NCI-H1436 treated with DMSO at 0.1 percent for 48 hours (cell line): ENCODE measurements at places on chromosomes 11 and 22.

- DNase-seq, result no peak
Observed at GRCh38 chr22:47210686-47211085, 448.2 kb downstream of the TBC1D22A start.

GRCh38 chr22:26447584-26448329 lies 18.7 kb downstream of the ASPHD2 start:
- DNase-seq, result no peak

DNA sequence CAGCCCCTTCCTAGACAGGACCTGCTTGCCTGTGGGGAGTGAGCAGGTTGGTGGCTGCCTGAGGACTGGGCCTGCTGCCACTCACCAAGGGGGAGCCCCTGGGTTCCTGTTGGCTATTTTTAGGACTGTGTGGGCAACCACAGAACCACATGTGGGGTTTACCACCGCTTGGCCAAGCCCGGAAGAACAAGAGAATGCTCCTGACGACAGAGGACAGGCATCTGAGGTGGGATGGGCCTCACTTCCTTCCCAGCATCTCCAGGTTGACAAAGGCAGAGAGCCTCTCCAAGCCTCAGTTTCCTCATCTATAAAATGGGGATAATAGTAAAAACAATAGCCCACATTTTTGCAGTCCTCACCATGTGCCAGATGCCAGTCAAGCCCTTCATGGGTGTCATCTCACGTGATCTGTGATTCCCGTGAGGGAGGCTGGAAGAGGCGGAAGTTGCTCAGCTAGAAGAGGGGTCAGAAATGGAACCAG lies 43.6 kb downstream of the LRRC32 start:
- DNase-seq, result no peak

DNA sequence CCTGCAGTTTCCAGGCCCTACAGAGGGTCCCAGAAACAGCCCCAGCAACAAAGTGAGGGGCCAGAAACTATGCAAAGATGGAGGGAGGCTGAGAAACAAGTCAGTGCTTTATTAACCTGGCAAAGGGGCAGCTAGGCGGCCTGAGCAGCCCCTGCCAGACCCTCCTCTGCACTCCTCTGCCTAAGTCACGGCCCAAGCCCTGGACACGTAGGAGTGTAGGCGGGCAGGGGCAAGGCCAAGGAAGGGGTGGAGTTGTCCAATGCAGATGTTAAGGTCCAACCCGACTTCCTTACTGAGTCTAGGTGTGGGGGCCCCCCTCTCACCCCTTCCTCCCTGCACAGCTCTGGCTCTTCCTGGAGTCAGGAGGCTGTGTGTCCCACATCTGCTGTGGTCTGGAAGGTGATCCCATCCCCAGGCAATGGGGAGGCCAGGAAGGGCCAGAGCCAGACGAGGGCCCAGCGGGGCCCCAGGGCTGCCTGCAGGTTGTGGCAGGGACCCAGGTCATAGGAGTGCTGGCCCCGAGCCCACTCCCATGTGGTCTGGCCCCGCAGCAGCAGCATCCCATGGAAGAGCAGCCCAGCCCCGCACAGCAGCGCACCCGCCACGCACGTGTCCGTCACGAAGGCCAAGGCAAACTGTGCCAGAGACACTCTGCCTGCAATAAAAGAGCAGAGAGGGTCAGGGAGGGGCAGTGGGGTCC lies 6.5 kb downstream of the ZDHHC24 start:
- no peak for DNase-seq

- DNase-seq, result no peak
Observed at GRCh38 chr22:49040754-49041467, 786.8 kb downstream of the BRD1 start.

DNA sequence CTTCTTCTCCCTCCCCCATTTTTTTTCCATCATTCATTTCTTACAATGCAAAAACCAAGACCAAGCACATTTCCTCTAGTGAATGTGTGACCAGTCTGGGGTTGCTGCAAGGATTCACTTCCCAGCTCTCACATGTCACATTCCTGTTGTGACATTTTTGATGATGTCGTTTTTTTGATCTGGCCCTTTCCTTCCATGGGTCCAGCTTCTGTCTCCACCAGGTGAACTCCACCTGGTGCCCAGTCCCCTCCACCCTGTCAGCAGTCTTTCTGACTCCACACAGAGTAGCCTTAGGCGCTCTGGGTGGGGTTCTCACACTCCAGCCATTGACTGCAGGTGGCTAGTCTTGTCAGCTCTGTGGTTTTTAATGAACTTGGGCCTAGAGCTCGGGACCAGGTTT lies 15.6 kb downstream of the PANX1 start:
- DNase-seq, result no peak

DNA sequence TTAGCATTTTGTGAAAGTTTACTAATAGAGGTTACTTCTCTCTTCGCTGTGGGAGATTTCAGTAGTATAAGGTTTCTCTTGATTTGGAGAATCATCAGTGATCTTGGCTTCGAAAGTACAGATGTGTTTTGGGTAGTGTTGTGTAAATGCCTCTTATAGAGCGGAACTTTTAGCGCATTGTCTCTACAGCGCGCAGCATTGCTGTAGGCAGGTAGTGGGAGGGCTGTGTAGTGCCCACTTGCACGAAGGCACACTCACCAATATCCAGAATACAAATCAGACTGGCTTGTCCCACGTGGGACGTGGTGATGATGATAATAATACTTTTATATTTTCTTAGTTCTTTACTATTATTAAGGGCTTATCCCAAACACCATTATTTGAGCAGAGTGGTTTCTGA lies 51.4 kb downstream of the FAM83F start:
- DNase-seq, result no peak
